Activated naive CD4-positive, alpha-beta T cell treated with anti-CD3 and anti-CD28 coated beads for 36 hours (primary cell): ENCODE measurements at places on chromosomes 16 and 17.

DNA sequence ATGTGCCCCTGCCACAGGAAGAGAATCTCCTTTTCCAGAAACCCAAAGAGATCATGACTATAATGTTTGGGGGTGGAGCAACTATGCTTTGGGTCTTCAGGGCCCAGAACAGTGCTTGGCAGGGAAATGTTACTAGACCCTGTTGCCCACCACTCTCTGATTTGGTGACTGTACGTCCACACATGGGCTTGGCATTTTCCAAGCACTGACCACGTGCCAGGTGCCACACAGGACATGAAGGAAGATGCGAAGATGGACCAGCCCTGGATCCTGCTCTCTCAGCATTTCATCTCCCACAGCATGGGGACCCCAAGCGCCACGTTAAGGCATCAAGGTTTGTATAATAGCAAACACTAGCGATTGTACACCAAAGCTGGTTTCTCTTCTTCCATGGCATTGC is 50.1 kb downstream of the GSG1L start:
- DNase-seq = no peak

- peak; percentile 56 for DNase-seq
Observed at GRCh38 chr17:63446753-63447470, 806 bp upstream of the CYB561 start.

GRCh38 chr16:68287276-68288251 is 23.2 kb downstream of the SLC7A6OS start:
- peak; percentile 73 for DNase-seq

GRCh38 chr16:7716660-7717550 is 384.3 kb downstream of the RBFOX1 start:
- no peak for DNase-seq

DNA sequence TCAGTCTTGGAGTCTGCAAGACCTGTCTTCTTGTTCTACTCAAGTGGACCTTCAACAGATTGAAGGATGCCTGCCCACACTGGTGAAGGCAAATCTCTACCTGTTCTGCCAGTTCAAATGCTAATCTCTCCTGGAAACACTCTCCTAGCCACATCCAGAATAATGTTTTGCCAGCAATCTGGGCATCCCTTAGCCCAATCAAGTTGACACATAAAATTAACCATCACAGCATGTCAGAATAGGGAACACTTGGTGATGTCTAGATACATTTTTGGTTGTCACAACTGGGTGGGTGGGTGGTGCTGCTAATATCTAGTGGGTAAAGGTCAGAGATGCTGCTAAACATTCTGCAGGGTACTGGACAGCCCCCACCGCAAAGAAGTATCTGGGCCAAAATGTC is 744.9 kb upstream of the SOX9 start:
- no peak for DNase-seq

GRCh38 chr17:36608794-36609497 is 7.6 kb downstream of the MRM1 start:
- peak; percentile 24 for DNase-seq

DNA sequence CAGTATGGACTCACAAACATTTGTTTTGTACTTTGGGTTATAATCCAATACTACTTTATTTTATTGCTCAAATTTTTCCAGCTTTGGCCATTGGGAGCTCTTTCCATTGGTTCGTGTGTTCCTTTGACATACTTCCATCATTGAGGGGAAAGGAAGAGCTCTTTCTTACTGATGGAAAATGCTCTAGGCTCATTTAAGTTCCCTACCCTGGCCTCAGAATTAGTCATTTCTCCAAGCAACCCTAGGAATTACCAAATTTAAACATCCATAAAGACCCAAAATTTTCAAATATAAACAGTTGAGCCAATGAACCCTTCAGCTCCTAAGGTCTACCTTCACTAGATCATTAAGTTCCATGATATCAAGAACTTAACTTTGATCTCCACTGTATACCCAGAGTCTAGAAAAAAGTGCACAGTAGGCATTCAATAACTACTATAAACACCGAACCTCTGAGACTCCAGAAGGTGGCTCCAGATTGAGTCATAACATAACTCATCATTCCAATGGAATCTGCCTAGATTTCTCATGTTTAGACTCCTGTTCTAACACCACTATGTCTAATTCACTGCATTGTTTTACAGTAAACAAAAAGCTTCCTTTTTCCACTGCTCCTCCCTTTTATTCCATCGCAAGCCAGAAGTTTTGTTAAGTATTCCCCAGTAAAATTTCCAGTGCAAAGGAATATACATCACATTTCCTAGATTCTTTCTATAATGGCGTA is 39.0 kb downstream of the SMURF2 start:
- DNase-seq = no peak

GRCh38 chr17:63946440-63947363 is 14.6 kb upstream of the CD79B start:
- DNase-seq = peak; percentile 74

DNA sequence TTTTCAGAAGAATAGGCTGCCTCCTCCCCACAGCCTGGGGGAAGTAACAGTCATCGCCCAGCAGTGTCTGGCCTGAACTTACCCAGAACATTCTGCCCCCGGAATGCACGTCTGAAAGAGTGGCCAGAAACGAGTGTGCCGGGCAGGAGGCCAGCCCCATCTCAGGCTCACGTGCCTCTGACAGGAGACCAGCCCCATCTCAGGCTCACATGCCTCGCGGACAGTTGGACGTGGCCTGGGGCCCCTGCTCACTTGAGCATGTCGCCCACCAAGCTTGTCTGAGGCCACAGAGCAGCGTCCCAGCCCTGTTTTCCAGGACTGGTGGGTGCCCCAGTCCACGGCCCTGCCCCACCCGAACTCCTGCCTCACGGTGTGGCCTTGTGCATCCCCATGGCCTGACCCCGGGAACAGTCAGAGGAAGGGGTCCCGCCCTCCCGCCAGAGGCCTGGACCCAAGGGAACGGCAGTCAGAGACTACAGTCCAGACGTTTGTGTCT is 16.3 kb upstream of the CDH15 start:
- no peak for DNase-seq

DNA sequence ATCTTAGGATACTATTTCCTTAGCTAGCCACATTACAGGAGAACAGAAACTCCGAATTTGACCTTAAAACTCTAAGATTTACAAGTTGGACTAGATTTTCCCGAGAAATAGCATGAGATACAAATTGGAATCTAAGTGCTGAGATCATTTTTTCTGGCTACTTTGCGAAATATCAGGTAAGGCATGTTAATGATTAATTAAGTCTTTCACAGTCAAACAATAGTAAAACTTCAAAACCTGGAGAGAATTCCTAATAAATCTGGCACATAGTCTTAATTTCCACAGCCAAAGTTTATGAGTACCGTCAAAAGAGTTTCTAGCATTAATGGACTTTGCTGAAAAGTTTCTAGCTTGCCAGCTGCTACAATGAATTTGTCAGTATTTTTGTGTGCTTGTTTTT is 379.5 kb upstream of the TOM1L1 start:
- no peak for DNase-seq

GRCh38 chr16:57690782-57691471 is 3.7 kb upstream of the DRC7 start:
- DNase-seq = no peak

DNA sequence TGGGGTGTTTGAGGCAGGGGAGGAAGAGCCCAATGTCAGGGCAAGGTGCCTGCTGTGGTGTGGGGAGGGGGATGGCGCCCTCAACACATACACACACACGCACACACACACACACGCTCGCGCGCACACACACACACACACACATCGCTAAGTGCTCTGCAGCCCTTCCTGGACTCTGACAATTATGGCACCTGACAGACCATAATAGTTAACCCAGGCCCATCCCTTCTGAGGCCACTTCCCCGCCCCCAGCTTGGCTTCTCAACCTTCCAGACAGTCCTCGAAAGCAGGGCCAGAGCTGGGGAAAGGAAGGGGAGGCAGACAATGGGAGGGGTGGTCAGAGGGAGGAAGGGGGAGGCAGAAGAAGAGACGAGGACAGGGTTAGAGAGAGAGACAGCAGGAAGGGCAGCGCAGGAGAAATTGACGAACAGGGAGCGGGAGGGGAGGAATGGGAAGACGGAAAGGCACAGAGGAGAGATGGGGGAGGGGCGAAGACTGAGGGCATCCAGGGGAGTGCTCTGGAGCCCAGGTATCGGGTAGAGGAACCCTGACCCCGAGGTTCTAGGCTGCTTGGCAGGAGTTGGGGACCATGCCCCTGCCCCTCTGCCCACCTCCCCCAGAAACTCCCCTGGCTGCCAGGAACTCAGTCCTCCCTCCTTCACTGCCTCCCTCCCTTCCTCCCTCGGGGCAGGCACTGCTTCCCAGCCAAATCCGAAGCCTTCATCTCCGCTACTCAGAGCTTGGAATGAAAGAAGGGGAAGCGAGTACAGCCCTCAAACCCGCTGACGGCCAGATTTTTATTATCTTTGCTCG is 4.0 kb downstream of the SRCIN1 start:
- DNase-seq = no peak

- peak; percentile 64 for DNase-seq
Observed at GRCh38 chr17:35731239-35731916, at the start of gene RASL10B. RASL10B (plus strand) TSS chr17:35731639; CDS start chr17:35735185, 3,546 bp downstream.

- DNase-seq = no peak
Observed at GRCh38 chr16:647173-647902, 1.8 kb upstream of the WDR90 start.

DNA sequence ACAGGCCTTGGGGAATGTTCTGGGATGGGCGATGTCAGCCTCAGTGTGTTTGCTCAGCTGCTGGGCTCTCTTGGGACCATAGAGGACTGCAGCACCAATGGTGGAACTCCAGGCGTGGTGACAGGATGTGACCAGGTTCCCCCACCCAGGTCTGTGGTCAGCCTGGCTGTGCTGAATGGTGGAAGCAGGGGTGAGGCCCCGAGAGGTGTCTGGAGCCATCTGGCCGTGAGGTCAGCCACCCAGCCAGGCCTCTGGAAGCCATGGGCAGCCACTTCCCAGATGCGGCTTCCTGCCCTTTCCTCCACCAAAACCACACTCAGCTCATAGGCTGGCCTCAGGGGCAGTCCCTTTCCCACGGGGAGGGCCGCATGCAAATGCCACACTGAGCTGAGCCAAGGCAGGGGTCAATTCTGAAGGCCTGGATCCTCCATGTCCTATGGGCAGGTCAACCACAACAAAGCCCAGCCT is 7.8 kb upstream of the MAPK7 start:
- DNase-seq = peak; percentile 18

DNA sequence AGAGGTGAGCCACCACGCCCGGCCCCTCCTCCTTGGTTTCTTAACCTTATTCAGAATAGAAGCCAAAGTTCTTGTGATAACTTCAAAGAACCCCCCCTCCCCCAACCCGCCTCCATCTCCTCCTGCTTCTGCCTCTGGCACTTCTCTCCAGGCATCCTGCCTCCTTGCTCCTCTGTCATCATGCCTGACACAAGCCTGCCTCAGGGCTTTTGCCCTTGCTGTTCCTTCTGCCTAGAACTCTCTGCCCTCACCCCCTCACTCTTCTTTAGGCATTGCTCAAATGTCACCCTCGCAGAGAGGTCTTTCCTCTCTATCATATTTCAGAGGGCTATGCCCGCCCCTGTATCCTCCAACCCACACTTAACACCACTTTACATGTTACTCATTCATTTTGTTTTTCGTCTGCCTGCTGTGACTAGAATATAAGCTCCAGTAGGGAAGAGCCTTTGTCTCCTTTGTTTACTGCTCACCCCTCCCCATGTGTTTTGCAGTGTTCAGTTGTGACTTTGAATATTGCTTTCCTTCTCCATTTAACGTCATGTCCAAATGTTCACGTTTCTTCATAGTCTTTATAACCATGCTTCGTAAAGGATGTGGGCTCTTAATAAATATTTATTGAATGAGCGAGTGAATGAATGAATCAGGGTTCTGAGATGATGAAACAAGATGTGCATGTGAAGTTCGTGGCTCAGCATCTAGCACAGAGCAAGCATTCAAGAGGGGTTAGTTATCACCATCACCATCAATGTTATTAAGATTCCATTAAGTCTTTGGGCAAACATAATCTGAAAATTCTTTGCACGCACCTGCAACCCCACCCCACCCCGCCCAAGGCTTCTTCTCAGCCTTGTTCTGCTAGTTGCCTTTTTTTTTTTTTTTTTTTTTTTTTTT is 186.2 kb upstream of the WSCD1 start:
- DNase-seq = no peak

DNA sequence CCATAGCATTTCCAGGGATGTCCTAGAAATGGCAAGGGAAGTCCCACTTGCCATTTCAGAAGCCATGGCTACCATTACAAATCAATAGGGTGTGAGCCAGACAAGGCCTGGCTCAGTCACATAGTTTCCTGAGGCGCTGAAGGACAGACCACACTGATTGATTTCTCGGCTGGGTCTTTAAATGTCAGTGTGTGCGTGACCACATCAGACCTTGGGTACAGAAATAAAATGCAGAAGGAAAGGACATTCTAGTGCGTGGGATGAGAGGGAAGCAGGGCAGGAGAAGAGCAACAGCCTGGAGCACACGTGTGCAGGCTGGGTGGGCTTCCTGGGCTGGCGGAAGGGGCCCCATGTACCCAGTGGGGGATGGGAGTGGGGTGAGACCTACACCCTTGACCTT is 58.7 kb upstream of the LYRM9 start:
- no peak for DNase-seq

DNA sequence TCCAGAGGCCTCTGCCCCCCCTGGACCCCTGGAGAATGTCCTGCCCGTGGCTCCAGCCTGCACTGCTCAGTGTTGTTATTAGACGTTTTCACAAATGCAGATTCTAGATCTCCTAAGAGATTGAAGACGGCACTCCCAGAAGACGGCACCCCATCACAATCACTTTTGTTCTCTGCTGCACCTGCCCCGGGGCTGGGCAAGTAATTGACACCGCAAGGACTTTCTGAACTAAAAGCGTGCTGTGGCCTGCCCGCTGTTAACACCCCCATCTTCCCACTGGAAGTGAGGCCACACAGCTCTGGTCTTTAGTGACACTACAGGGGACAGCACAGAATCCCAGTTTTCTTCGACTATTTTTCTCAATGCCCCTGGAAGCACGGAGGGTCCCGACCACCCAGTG is 256.9 kb downstream of the ENGASE start:
- DNase-seq = no peak

DNA sequence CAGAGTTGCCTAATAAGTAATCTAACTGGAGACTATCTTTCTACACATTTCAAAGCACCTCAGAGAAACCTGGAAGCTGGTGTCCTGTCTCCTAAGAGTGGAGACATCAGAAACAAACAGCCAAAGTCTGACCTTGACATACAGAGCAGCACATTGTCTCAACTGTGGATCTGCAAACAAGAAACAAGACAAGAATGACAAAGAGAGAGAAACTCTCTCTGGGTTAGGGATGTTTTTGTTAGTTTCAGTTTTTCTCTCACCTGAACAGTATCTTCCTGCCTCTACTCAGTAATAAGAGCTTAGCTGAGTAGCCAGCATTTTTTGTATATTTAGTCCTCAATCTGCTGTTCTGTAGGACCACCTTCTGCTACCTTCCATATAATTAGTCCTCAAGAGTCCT is 8.9 kb downstream of the ZNF597 start:
- DNase-seq = no peak

DNA sequence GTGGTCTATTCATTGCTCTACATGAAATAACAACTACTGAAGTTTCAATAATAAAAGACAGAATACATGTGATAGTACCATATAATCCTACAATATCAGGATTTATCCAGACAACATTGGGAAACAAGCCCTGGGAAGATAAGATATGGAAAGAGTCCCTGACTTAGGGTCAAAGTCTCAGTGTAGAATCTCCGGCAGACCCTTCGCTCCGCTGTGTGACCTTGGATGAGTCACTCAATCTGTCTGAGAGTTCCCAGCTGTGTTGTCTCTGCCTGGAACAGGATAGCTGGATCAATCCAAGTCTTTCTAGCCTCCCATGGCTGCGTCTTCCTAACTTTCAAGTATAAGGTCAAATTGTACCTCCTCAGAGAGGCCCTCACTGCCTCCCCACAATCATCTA is 335.9 kb downstream of the TMEM114 start:
- no peak for DNase-seq

GRCh38 chr17:2312736-2313135 is 9.0 kb downstream of the SRR start:
- DNase-seq = no peak
